ENCODE measurements at places on chromosomes 3 and 15.

- no peak for DNase-seq
These were observed 93.7 kb downstream of the FBLN2 start for GRCh38 chr3:13642597-13642996.

DNA sequence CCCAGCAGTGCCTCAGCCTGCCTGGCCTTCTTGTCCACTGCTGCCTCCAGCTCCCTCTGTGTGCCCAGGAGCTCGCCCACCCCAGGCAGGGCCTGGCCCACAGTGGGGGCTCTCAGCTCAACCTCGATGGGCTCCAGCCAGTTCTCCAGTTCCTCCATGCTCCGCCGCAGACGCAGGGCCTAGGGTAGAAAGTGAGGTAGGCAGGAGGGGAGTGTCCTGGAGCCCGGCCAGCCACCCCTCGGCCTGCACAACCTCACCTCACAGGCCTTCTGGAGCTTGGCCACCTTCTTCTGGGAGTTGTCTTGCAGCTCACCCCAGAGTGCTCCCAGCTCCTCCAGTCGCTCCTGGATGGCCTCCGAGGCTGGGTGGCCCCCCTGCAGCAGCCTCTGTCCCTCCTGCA is 18.7 kb downstream of the PLA2G4B start:
- no peak for DNase-seq

DNA sequence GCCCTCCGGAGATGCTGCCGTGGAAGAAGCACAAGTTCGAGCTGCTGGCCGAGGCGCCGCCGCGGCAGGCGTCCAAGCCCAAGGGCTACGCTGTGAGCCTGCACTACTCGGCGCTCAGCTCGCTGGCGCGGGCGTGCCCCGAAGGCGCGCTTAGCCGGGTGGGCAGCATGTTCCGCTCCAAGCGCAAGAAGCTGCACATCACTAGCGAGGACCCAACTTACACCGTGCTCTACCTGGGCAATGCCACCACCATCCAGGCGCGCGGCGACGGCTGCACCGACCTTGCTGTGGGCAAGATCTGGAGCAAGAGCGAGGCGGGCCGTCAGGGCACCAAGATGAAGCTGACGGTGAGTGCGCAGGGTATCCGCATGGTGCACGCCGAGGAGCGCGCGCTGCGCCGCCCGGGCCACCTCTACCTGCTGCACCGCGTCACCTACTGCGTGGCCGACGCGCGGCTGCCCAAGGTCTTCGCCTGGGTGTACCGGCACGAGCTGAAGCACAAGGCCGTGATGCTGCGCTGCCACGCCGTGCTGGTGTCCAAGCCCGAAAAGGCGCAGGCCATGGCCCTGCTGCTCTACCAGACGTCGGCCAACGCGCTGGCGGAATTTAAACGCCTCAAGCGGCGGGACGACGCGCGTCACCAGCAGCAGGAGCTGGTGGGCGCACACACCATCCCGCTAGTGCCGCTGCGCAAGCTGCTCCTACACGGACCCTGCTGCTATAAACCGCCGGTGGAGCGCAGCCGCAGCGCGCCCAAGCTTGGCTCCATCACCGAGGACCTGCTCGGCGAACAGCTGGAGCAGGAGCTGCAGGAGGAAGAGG is 1.3 kb downstream of the FAM43A start:
- DNase-seq: no peak

- no peak for DNase-seq
These were observed 152.7 kb downstream of the IL20RB start for GRCh38 chr3:137110392-137110996.

GRCh38 chr15:62392376-62392775 is 227.3 kb upstream of the C2CD4B start:
- no peak for DNase-seq

DNA sequence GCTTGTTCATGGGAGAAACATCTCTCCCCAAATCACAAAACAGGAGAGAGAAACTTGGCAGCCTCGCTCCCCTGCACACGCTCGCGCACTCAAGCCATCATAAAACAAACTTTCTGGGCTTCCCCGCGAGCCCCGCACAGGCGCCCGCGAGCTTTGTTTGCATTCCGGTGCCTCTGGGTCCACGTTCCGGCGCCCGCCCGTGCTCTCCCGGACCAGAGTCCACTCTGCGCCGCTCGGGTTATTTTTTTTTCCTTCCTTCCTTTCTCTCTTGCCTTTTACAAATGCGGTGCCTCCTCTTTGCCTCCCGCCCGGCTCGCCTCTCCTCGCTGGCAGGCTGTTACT is 363 bp downstream of the MAGI1 start:
- no peak for DNase-seq

GRCh38 chr3:138241676-138242075 is 54.6 kb downstream of the ARMC8 start:
- no peak for DNase-seq

GRCh38 chr3:78258798-78259197 is 1218.9 kb downstream of the ROBO2 start:
- DNase-seq: no peak

DNA sequence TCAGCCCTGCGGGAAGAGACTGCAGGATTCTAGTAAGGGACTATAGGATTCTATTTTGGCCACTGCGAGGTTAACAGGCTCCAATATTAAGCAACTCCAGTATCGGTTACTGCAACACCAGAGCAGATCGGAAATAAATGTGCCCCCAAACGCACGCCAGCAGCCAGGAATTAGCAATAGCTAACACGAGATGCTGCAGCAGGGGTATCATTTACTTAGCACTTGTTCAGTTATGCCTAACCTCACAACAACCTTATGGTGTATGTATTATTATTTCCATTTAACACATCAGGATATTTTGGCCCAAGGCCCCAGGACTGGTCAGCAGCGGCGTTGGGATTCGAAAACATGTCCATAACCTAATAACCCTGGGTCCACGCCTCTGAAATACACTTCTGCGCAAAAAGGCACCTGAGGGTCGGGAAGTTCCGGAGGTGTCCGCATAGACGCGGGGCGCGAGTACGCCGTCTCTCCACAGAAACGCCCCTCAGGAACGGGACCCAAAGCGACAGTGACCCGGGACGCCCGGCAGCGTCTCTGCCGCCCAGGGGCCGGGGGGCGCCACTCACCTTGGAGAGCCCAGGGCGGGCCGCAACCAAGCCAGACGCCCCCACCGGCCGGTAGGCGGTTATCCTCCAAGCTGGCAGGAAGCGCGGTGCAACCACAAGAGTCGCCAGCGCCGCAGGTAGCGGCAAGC is 681 bp downstream of the PIK3CB start:
- no peak for DNase-seq

DNA sequence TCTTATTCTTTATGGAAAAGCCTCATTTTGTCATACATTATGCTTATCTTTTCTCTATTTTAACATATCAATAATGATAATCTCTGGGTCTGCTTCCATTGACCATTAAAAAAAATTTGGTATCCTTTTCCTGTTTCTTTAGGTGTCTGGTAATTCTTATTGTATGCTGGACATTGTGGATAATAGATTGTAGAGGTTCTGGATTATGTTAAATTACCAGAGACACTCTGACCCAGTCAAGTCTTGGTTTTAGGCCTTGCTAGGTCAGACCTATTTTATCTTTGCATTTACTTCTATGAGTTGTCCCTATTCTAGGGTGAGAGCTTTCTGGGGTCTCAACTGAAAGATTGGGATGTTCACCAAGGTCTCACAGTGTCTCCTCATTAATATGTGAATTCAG is 9.3 kb downstream of the MOBP start:
- DNase-seq: no peak

- no peak for DNase-seq
These were observed 34.9 kb downstream of the APH1B start for GRCh38 chr15:63312286-63312685.

DNA sequence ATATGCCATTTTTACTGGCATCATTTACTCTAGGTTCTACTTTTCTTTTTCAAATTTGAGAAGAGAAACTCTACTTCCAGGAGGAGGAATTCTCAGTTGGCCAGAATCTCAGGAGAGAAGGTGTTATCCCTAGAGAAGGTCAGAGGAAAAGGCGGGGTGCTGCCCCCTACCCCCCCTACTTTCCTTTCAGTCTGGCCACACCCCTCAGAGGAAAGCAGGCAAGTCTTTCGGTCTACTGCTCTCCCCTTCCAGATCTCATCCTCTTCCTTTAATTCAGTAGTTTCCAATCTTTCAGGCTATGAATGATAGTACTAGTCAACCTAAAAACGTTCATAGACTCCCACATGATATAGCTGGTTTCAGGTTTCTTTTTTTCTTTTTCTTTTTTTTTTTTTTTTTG is 366.5 kb upstream of the TBL1XR1 start:
- no peak for DNase-seq

DNA sequence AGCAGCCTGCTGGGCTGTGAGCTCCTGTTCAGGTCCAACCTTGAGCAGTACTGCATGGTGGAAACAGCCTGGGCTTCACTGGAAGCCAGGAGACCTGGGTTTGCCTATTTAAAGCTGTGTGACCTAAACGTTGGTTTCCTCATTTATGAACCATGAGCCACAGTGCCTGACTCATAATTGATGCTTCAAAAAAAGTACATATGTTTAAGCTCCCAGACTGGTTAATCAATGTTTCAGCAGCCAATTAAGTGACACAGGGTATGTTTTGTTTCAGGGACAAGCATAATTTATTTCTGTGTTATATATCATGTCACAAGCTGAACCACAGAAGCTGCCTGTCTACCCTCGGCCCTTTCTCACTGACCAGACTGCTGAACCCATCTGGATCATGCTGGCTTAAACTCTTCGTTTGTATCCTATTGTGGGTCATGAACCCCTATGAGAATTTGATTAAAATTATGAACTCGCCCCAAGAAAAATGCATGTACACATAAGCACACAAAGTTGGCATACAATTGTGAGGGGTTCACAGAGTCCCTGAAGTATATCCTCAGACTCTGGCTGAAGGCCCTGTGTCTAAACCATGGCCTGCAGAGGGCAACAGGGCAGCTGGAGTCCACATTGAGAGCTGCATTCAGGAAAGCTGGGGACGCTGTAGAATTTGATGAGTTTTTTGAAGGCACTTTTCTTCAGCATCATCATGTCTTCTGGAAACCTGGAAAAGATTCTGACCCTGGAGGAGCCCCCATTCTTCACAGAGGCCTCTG is 23.7 kb downstream of the HDC start:
- DNase-seq: no peak

DNA sequence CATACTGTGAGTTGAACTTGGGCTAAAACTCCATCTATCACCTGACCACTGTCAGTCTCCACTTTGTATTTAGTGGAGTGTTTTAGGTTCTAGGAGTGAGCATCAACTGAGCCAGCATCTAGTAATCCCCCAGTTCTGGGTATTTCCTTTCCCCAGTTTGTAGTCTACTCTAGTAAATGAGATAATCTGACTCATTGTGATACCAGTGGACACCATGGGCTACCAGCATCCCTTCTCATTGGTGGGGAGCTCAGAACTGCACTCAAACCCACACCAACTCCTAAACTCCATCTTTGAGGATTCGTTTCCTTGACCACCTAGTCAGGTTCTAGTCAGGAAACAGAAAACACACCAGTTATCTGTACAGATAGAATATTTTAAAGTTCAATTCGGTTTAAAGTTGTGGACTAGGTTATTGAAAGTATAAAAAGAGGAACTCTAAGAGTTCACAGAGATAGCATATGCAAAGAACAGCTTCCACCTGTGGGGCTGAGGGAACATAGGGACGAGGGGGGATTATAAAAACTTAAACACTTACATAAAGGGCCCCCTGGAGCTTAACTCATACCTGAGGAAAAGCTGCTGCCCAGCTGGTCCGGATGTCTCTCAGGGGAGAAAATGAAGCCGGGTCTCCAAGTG is 36.0 kb downstream of the LEO1 start:
- no peak for DNase-seq

- no peak for DNase-seq
These were observed 3.4 kb downstream of the PARP9 start for GRCh38 chr3:122560680-122561079.

GRCh38 chr15:51375966-51376640 is 34.6 kb downstream of the GLDN start:
- DNase-seq: no peak

- DNase-seq: no peak
These were observed 52.7 kb upstream of the DCBLD2 start for GRCh38 chr3:98954242-98954641.

GRCh38 chr3:57959423-57960173 is 48.6 kb upstream of the FLNB start:
- no peak for DNase-seq

DNA sequence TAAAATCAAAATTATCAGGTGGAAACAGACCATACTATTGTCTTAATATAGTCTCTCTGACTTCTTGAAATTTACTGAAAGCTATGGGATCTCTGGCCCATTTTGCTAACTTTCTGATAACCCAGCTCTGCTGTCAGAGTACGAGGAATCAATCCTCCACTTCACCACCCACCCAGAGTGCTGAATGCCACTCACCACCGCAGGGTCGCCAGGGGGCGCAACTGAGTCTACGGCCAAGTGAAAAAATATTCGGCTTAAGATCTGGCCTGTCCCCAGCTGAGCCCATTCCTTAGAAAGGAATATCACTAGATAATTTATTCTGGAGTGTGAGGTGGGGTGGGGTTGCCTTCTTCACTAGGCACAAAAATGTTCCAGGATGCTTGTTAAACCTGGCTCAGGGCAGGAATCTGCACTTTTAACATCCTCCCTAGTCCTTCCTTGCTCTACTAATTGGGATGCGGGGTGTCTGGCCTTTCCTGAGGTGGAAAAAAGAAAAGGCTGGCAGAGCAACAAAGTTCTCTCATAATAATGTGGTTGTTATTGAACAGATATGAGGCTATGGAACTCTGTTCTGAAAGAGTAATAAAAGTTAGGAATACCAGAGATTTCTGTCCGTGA is 520.6 kb downstream of the MFSD1 start:
- no peak for DNase-seq

GRCh38 chr3:15520185-15520584 is 1.3 kb downstream of the COLQ start:
- DNase-seq: no peak

DNA sequence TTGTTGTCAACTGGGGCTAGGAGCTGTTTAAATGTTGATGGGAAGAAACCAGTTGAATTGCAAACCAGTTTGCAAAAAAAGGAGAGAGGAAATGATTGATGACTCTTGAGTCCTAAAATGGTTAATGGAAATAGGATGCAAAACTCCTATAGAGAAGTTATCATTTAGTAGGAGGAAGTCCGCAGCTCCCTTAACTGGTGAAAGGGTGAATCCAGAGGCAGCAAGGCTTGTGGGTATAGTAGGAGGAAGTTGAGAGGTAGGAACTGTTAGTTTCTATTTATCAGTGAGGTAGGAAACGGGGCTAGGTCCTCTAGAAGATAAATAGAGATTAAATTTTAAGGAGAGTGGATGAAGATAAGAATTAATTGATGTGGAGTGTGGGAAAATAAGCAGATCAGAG is 15.4 kb downstream of the IREB2 start:
- no peak for DNase-seq

GRCh38 chr15:27583651-27584050 is 515.5 kb downstream of the OCA2 start:
- DNase-seq: no peak

- no peak for DNase-seq
These were observed 322.1 kb downstream of the CHST2 start for GRCh38 chr3:143441516-143442171.

DNA sequence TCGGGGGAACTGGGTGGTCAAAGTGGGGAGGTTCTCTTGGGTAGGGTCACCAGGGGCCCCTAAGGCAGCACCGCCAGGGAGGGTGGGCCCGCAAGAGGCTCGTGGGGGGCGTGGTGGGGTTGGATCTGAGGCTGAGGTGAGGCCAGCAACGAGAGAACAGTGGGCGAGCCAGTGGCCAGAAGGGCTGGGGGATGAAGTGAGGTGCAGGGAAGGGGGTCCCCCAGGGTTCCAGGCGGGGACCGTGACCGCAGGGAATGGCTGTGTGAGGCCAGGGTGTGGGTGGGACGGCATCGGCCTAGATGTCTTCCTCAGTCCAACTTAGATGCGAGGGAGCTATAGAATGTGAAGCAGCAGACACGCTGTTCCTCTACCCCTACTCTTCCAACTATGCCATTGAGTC is 78.2 kb downstream of the SNRK start:
- DNase-seq: no peak

- no peak for DNase-seq
These were observed 18.4 kb downstream of the ZBTB38 start for GRCh38 chr3:141386611-141387111.

All from cortex of kidney (tissue), 1 donor.